Activated CD8-positive, alpha-beta memory T cell treated with anti-CD3 and anti-CD28 coated beads, Interleukin-2, amount 10 ng/mL, durations not matched to agents 7 days and 5 days (primary cell): ENCODE measurements at places on chromosomes 1 and 21. TPM values are rescaled to one million over a fixed set of nuclear protein-coding genes. Genes with fewer than 3 reads are reported as not detected.

GRCh38 chr1:186503190-186503589 is 42.3 kb upstream of the PDC start:
- no peak for DNase-seq

- no peak for DNase-seq
Observed at GRCh38 chr21:39048574-39048973, 134.7 kb downstream of the PSMG1 start.

Gene FAM151A
- not detected for total RNA-seq

Gene IQGAP3
- 24.3 TPM for total RNA-seq

Gene MYBPHL
- not detected for total RNA-seq

Gene F11R
- total RNA-seq = 14.0 TPM

GRCh38 chr1:177392336-177392735 is 221.6 kb downstream of the BRINP2 start:
- no peak for DNase-seq

Gene PPIAL4G
- total RNA-seq = 1.3 TPM
